Activated T-helper 2 cell treated with anti-CD3 and anti-CD28 coated beads, Interferon-gamma antibody, Interleukin-2, Interleukin-4, amounts not matched to agents 10 μg/mL and 5 μg/mL and 100 μg/mL, durations not matched to agents 14 hours and 24 hours and 36 hours (primary cell): ENCODE measurements at places on chromosomes 12 and 14. TPM values are rescaled to one million over a fixed set of nuclear protein-coding genes. Genes with fewer than 3 reads are reported as not detected.

DNA sequence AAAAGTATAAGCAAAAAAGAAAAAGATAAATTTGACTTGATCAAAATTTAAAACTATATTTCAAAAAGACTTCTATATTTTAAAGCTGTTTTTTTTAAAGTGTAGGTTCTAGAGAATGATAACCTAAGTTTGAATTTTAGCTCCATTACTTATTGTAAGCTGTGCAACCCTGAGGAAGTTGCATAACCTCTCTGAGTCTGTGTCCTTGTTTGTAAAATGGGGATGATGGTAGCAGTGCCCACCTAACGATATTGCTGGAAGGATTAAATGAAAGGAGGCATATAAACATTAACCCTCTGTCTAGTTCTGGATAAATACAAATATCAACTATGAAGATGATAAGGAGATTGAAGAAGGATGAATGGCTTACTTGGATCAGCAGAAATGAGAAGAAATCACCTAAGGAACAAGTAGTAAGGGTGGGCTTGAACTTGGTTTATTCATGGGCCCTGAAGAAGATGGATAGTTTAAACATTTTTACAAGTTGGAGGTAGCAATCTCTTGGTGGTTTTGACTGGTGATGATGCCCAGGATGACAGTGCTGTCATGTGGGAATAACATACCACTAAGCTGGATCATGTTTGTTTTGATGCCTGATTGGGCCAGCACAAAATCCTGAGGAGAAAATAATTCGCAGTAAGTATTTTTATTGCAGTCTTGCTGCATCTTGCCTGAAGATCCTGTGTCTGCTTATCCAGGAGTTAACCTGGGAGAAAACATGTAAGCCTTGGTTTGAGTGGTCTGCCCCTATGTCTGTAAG is 35.0 kb downstream of the TXNRD1 start:
- no peak overlapping the region for H3K27ac ChIP-seq
- no peak overlapping the region for H3K4me3 ChIP-seq
- no peaks in the 10 kb centered on the region for H3K27me3 ChIP-seq
- no peaks in the 10 kb centered on the region for H3K4me1 ChIP-seq
- no peak for DNase-seq

GRCh38 chr12:114393569-114393968 is 12.4 kb downstream of the TBX5 start:
- DNase-seq = no peak
- H3K36me3 ChIP-seq = no peaks in the 10 kb centered on the region
- no peak overlapping the region for H3K27ac ChIP-seq
- H3K4me1 ChIP-seq = no peaks in the 10 kb centered on the region
- H3K4me3 ChIP-seq = no peak overlapping the region
- H3K27me3 ChIP-seq = peaks cover 59% of the 10 kb centered on the region

GRCh38 chr12:75269209-75269608 is 59.6 kb upstream of the KCNC2 start:
- no peaks in the 10 kb centered on the region for H3K36me3 ChIP-seq
- H3K4me1 ChIP-seq = no peaks in the 10 kb centered on the region
- no peaks in the 10 kb centered on the region for H3K27me3 ChIP-seq
- H3K4me3 ChIP-seq = no peak overlapping the region
- no peak for DNase-seq

- H3K27ac ChIP-seq = no peak overlapping the region
- DNase-seq = no peak
- no peaks in the 10 kb centered on the region for H3K36me3 ChIP-seq
- peaks cover 15% of the 10 kb centered on the region for H3K27me3 ChIP-seq
- H3K4me3 ChIP-seq = no peak overlapping the region
Measured at GRCh38 chr14:96662116-96662970, 134.8 kb upstream of the VRK1 start.

DNA sequence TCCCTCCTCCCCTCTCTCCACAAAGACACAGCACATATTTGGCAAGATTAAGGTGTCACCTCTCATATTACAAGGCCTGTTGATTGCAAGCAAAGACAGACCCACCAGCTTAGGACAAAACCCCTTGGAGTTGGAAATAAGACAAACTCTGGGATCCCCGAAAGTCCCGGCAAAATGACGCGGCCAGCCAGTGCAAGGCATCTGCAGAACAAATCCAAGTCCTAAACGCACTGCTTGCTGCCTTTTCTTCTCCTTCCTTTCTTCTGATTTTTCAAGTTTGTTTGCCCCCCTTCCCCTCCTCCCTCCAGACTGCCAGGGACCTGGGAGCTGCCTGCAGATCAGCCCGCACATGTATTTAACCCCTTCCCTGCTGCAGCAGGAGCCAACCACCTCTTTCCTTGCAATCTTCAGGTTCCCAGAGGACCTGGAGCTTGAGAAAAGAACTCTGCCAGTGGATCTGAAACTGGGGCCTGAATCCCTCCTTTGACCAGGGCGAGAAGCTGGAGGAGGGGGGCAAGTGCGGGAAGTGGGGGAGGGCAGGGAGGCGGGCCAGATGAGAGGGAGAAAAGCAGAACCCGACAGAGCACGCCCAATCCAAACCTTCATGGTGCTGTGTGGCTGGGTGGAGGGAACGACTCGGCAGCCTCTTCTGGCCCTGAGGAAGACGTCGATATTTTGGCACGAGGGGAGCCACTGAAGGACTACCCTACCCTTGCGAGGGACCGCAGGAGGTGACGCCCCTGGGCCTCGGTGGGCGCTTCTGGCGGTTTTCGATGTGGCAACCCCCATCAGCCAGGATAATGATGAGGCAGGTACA is 2.0 kb upstream of the NTF3 start:
- no peak overlapping the region for H3K4me3 ChIP-seq
- H3K27ac ChIP-seq = no peak overlapping the region
- no peaks in the 10 kb centered on the region for H3K36me3 ChIP-seq

- DNase-seq = no peak
- no peaks in the 10 kb centered on the region for H3K27me3 ChIP-seq
- no peak overlapping the region for H3K27ac ChIP-seq
- peaks cover 2% of the 10 kb centered on the region for H3K4me1 ChIP-seq
Measured at GRCh38 chr12:104348283-104348993, 44.9 kb downstream of the EID3 start.

DNA sequence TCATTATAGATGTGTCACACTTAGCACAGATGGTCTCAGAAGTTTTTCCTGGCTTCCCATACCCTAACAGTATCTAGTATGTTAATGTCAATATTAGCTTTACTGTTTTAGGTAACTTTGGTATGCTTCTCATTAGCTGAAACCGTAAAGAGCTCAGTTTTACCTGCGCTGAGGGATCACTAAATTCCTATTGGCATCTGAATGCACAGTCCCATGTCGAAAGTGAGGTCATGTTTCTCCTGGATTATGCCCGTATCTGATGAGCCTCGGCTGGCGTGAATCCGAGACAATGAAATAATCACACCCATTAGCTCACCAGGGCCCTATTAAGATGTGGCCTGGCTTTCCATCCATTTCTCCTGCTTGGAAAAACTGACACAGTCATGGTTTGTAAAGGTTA is 418.2 kb downstream of the ZFP36L1 start:
- H3K27me3 ChIP-seq = no peaks in the 10 kb centered on the region
- no peak overlapping the region for H3K4me3 ChIP-seq
- no peak for DNase-seq

- H3K27me3 ChIP-seq = peaks cover 81% of the 10 kb centered on the region
- H3K36me3 ChIP-seq = peaks cover 6% of the 10 kb centered on the region
- no peak overlapping the region for H3K27ac ChIP-seq
- no peak for DNase-seq
- H3K4me1 ChIP-seq = peaks cover 27% of the 10 kb centered on the region
- no peak overlapping the region for H3K4me3 ChIP-seq
Measured at GRCh38 chr14:53951627-53952303, 4.9 kb downstream of the BMP4 start.

- peaks cover 15% of the 10 kb centered on the region for H3K4me1 ChIP-seq
- no peak overlapping the region for H3K4me3 ChIP-seq
- no peaks in the 10 kb centered on the region for H3K27me3 ChIP-seq
- H3K27ac ChIP-seq = peak overlapping the region; percentile 67
Measured at GRCh38 chr12:93089805-93090569, 160.9 kb upstream of the EEA1 start.

- no peak overlapping the region for H3K4me3 ChIP-seq
- H3K4me1 ChIP-seq = peaks cover 8% of the 10 kb centered on the region
- peaks cover 77% of the 10 kb centered on the region for H3K36me3 ChIP-seq
- DNase-seq = no peak
Measured at GRCh38 chr12:292186-292585, 29.6 kb upstream of the SLC6A13 start.

DNA sequence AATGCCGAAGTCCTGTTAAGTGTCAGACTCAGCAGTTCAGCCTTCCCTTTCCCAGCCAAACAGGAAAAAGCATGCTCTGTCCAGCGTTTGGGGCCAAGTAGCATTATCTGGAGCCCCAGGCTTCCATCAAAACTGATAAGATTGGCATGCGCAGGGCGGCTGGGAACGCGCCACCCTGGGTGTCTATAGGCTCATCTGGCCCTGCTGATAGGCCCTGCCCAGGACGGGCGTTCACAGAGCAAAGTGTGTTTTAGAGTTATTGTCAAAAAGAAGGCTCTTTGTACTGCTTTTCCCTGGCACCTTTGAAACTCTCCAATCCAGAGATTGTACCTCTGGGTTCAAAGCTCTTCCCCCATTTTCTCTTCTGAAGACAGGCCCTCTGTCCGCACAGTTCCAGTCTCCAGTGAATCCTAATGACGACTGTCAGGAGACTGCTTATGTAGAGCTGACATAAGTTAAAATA is at the start of gene ART4:
Gene ART4 (minus strand): TSS at position 102 of the 463 bp plus-strand sequence. CDS start 413 bp downstream, outside the sequence.
- DNase-seq = no peak
- H3K27me3 ChIP-seq = peaks cover 11% of the 10 kb centered on the region
- no peaks in the 10 kb centered on the region for H3K36me3 ChIP-seq
- no peak within 1 kb of the TSS for H3K4me3 ChIP-seq
- H3K27ac ChIP-seq = no peak within 1 kb of the TSS

GRCh38 chr14:61461808-61462275 is 140.5 kb downstream of the PRKCH start:
- no peak overlapping the region for H3K4me3 ChIP-seq
- DNase-seq = no peak
- H3K4me1 ChIP-seq = peaks cover 44% of the 10 kb centered on the region

- no peak for DNase-seq
- no peak overlapping the region for H3K4me3 ChIP-seq
Measured at GRCh38 chr14:74548881-74549280, 55.3 kb downstream of the ISCA2 start.

DNA sequence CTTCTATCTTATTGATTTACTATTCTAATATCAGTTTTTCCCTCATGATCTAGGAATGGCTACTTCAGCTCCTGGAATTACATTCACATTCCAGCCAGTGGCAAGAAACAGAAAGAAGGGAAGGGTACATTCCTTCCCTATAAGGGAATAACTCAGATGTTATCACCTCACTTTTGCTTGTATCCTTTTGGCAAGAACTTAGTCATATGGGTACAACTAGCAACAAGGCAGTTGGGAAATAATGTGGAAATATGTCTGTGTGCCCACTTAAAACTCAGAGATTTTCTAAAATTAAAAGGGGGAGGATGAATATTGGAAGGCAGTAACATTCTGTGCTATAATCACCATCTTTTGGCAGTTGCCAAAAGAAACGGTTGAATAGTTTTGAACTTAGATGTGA is 85.6 kb downstream of the MSRB3 start:
- no peak overlapping the region for H3K27ac ChIP-seq
- H3K27me3 ChIP-seq = no peaks in the 10 kb centered on the region
- H3K4me1 ChIP-seq = no peaks in the 10 kb centered on the region
- no peaks in the 10 kb centered on the region for H3K36me3 ChIP-seq
- no peak overlapping the region for H3K4me3 ChIP-seq

DNA sequence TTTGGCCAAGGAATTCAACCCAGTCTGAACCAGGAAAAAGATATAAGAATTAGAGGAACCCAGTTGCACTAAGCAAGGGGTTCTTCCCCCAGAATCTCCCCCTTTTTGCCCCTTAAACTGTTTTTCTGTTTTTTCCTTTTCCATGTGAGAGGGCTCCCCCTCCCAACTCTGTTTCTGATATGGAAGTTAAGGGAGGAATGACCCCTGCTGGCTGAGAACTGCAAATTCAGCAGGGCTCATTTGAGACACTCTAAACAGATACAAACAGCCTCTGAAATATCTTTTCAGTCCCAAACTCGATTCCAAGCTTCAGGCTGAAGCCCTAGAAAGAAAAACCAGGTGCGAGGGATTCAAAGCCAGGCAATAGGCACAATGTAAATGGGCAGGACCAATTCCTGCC is 132.7 kb downstream of the SLC41A2 start:
- H3K27ac ChIP-seq = no peak overlapping the region
- no peaks in the 10 kb centered on the region for H3K36me3 ChIP-seq
- no peak overlapping the region for H3K4me3 ChIP-seq
- no peaks in the 10 kb centered on the region for H3K4me1 ChIP-seq
- H3K27me3 ChIP-seq = no peaks in the 10 kb centered on the region

GRCh38 chr12:94990222-94990621 is 13.3 kb downstream of the NDUFA12 start:
- H3K4me3 ChIP-seq = no peak overlapping the region
- peaks cover 46% of the 10 kb centered on the region for H3K36me3 ChIP-seq
- no peak overlapping the region for H3K27ac ChIP-seq
- H3K27me3 ChIP-seq = no peaks in the 10 kb centered on the region
- H3K4me1 ChIP-seq = peaks cover 28% of the 10 kb centered on the region

DNA sequence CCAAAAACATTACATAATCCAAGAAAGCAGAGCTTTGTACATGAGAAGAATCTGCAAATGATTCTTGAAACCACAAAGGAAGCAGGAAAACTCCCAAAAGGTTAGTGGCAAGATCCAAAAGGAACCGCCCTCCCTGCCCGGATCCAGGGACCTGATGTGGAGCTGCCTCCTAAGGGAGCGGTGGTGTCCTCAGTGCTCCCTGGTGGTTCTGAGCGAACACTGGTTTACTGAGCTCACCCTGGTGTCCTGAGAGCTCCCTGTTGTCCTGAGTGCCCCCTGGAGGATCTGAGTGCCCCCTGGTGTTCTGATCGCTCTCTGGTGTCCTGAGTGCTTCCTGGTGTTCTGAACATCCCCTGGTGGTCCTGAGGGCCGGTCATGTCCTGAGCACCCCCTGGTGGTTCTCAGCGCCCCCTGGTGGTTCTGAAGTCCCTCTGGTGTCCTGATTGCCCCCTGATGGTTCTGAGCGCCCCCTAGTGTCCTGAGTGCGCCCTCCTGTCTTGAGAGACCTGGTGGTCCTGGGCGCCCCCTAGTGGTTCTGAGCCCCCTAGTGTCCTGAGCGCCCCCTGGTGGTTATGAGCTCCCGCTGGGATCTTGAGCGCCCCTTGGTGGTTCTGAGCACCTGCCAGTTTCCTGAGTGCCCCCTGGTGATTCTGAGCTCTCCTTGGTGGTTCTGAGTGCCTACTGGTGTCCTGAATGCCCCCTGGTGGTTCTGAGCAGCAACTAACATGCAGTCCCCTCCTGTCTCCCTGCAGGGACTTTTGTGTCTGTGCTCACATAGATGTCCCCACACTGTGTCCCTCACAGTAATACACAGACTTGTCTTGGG is 891.1 kb downstream of the TMEM121 start:
- DNase-seq = peak; percentile 85
- peaks cover 3% of the 10 kb centered on the region for H3K4me1 ChIP-seq
- no peak overlapping the region for H3K4me3 ChIP-seq

The MAPK1IP1L gene
- total RNA-seq = 145 and 148 TPM in 2 replicates

The LRCOL1 gene
- total RNA-seq = not detected in 2 replicates

The GTF2H3 gene
- total RNA-seq = 53.2 and 65.4 TPM in 2 replicates

The NKX2-8 gene
- total RNA-seq = not detected in 2 replicates

The RIMBP2 gene
- total RNA-seq = not detected in 2 replicates

The SLC25A47 gene
- not detected in 2 replicates for total RNA-seq

The CAMKK2 gene
- 33.3 and 35.2 TPM in 2 replicates for total RNA-seq

The ZDHHC17 gene
- 26.7 and 28.6 TPM in 2 replicates for total RNA-seq
